GOT3 (cell line): ENCODE measurements at places on chromosomes 6 and 20.

GRCh38 chr6:4599924-4600323 lies 176.3 kb upstream of the CDYL start:
- no peak for DNase-seq

- no peak for DNase-seq
Measured at GRCh38 chr20:50126662-50127061, 13.7 kb upstream of the UBE2V1 start.

DNA sequence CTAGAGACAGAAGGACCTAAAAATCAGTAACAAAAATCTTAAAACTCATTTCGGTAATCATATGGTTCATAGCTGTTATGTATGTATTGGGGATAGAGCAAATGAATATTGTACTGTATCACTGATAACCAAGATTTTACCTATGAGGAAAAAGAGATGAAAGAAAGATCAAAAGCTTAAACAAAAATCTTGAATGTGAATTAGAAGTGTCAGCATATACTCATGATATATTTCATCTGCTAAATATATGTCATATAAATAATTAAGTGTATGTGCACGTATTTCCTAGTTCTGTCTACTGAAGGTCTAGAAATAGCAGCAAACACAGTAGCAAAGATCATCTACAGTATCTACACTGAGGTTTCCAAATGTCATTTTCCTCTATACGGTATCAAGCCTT lies 299.8 kb downstream of the BTBD9 start:
- no peak for DNase-seq

GRCh38 chr6:142725024-142725770 lies 219.8 kb downstream of the HIVEP2 start:
- DNase-seq: no peak

- no peak for DNase-seq
Measured at GRCh38 chr6:82506526-82506925, 142.9 kb downstream of the TPBG start.

GRCh38 chr6:165588515-165588914 lies 74.5 kb downstream of the PDE10A start:
- no peak for DNase-seq

DNA sequence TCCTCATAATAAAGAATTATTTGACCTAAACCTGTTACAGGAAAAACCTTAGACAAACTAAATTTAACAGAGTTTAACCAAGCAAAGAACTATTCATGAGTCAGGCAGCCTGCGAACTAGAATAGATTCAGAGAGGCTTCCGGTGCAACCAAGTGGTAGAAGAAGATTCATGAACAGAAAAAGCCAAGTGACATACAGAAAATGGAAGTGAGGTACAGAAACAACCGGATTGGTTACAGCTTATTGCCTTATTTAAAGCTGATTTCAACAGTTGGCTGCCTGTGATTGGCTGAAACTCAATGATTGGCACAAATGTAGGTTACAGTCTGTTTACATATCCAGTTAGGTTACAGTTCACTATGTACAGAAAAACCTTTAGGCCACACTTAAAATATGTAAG lies 10.1 kb downstream of the PPP1R3G start:
- DNase-seq: no peak

GRCh38 chr6:35486005-35486925 lies 10.6 kb downstream of the TEAD3 start:
- DNase-seq: no peak

DNA sequence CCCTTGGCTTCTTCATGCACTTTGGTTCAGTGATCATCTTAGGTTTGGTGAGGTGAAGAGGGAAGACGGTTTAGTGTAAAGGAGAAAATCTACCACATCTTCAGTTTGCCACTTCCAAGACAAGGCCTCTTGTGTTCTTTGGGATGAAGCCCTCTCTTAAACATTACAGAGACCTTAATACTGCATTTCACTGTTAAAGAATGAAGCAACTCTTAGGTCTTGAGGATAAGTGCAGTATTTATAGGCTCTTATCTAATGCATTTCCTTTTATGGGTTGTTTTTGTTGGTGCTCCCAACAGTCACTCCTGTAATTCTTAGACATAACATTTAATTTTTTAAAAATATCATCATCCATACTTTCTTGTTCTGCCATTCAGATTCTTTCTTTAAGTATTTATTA lies 139.9 kb upstream of the LAMP5 start:
- no peak for DNase-seq

- no peak for DNase-seq
Measured at GRCh38 chr20:50624351-50625016, 66.9 kb downstream of the RIPOR3 start.

- DNase-seq: no peak
Measured at GRCh38 chr6:7341989-7342742, 29.2 kb upstream of the SSR1 start.

DNA sequence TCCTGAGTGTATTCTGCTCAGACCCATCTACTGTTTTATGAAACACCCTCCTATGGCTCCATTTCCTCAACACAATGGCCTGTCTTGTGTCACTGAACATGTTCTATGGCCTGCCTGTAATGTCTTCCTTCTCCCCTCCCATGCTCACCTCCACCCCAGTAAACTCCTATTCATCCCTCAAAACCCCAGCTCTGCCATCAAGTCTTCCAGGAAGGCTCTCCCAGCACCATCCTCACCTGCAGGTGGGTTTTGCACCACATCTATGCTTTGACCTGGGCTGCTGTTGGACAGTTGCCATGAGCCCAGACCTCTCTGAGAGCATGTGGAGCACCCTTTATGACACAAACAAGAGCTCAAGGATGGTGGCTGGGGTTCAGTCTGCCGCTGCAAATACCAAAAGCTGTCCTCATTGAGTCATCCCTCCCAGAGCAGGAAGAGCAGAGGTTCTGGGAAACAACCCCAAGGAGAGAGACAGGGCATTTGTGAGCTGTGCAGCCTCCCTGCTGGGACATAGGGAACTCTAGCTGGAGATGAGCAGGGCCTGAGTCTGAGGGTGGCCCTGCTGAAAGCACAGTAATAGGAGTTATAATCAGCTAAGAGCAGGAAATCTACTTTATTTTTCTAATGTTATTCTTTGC lies 93.8 kb upstream of the CD93 start:
- no peak for DNase-seq

- no peak for DNase-seq
Measured at GRCh38 chr6:19906171-19906570, 69.0 kb downstream of the ID4 start.

DNA sequence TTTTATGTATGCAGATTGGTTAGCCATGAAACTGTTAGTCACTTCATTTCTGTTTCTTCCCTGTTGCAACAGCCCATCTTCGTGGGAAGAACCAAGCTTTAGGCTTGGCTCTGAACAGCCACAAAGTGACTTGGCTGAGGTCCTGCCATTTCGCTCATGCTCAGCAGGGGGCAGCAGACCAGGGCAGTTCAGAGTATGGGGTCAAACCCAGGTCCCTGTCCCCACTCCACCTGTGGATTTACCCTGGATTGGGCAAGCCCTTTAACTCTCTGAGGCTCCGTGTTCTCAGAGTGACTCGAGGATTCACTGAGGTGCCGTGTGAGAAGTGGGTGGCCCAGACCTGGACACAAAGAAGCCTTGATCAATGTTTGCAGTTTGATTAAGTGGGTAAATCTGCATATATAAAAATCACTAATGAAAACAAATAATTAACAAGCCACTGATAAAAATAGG lies 19.8 kb upstream of the MAP1LC3A start:
- no peak for DNase-seq

DNA sequence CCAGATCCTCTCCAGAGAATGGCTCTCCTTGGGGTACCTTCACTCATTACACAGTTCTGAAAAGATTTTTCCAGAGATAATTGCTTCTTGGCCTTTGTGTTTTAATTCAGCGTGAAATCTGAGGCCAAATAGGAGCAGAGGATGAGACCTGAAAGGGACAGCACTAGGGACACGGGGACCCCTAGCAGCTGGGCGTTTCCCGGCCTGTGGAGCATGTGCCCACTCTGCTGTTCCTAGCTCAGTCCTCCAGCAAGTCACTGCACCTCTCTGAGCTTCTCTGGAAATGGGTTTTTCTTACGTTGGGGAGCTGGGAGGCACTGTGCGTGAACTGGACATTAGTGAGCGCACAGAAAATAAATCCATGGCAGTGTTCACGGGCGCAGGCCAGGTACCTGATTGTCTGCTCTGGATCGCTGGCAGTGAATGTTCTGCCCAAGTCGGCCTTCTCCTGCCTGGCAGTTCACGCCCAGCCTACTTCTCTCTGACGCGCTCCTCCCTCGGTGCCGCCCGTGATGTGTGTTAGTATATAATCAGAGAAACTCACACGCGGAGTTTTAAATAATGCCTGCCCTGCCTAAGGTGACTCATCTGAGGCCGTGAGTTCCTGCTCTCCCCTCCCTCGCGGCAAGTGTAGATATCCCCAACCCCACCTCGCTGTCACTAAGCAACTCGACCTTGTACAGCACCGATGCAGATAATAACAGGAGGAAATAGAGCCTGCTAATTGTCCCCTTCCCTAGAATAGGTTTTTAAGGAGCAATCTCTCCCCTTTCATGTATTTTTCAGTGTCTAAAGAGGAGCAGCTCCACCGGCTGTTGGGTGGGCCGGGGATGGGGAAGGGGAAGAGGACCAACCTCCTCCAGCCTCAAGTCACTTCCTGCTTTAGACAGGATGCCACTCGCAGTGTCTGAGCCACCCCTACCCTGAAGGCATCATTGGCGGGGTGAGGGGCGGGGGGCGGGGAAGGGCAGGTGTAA lies 2.7 kb upstream of the TUBB2A start:
- no peak for DNase-seq

DNA sequence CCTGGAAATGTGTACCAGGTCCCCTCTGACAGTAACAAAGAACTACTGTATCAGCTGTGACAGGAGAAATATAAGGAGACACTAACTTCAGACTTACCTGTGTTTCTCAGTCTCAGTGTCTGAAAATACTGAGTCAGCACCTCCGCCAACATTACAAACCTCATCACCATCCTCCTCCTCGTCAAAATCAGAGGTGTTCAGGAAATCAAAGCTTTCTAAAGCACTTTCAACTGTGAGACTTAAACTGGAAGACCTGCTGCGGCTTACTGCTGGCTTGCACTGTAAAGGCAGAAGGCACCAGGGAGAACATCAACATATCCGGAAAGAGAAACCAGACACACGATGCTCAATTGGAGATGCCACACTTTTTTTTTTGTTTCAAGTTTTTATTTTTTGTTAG lies 40.3 kb upstream of the ARMH2 start:
- no peak for DNase-seq

DNA sequence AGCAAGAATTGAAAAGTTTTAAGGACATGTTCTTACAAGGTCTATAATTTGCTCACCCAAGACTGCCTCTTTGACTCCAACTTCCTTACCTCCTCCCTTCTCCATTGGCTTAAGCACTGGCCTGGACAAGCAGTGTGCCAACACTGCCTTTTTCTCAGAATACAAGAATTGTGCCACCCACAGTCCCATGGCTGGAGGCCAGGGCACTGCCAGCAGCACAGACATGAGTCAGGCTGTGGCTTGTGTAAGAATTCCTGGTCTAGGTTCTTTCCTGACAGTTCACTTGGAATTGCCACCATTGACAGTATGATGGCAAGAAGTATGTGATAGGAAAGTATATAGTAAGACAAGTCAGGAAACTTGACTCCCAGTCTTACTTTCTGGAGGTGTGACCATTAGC lies 202.7 kb upstream of the MARCKS start:
- peak; percentile 42 for DNase-seq

GRCh38 chr6:160301339-160301738 lies 42.7 kb upstream of the SLC22A2 start:
- no peak for DNase-seq

DNA sequence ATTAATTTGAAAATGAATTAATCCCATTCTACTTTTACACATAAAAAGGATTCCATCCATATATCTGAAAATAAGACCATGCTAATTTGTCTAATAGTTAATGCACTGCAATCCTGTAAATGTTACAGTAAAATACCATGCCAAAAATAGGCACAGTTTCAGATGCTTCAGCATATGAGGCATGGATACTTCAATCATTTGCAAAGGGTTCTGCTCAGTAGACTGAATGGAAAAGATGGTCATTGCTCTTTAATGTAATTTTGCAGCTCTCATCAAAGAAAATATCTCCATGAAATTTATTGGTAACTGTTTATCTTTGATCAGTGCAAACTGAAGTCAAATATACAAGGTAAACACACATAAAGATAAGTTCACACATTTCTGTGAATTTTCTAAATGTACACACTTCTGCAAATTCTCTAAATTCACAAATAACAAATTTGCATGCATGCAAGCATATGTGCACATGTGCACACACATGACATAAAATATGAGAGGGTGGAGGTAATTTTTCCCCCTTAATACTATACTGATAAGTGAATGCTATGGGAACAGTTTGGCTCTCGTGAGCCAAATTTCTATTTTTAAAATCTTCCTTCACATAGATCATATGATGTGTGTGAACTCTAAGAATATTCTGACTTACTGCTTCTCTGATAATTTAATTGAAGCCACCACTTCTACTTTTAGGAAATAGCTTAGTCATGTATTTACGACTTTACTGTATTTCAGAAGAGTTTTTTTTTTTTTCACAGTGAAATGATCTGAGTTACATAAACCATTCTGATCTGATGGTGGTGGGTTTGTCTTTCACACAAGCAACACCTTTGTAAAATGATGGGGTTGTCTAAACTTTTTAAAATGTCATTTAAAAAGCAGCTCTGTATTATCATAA lies 996.8 kb upstream of the CITED2 start:
- DNase-seq: no peak

DNA sequence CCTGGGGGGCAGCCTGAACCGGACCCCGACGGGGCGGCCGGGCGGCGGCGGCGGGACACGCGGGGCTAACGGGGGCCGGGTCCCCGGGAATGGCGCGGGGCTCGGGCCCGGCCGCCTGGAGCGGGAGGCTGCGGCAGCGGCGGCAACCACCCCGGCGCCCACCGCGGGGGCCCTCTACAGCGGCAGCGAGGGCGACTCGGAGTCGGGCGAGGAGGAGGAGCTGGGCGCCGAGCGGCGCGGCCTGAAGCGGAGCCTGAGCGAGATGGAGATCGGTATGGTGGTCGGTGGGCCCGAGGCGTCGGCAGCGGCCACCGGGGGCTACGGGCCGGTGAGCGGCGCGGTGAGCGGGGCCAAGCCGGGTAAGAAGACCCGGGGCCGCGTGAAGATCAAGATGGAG lies 636 bp downstream of the SRF start:
- DNase-seq: no peak

DNA sequence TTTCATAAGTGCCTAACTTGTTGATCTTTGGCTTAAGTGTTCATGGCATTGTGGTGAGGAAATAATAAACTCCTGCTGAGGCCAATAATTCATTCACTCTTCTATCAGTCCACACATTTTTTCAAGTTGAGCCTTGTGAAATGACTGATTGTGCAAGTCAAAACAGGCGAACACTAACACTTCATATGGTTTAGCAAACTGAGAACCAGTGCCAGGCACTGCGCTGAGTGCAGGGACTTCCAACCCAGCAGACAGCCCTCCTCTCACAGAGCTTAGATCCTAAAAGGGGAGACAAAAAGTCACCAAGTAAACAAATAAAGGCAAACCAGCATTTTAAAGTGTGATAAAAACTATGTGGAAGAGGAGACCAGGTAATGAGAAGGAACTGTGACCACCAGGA lies 435.0 kb downstream of the PTPRT start:
- DNase-seq: no peak

- DNase-seq: no peak
Measured at GRCh38 chr20:32600681-32601237, 15.6 kb upstream of the NOL4L start.
